ENCODE measurements at places on chromosomes 1 and 21. TPM values are rescaled to one million over a fixed set of nuclear protein-coding genes. Genes with fewer than 3 reads are reported as not detected.

SEC16B gene
- total RNA-seq: 4.8 TPM

RNF207 gene
- total RNA-seq: 7.8 TPM

S100A3 gene
- total RNA-seq: not detected

INSRR gene
- not detected for total RNA-seq

VSIG8 gene
- total RNA-seq: not detected

TNFRSF1B gene
- 10.7 TPM for total RNA-seq

UBXN10 gene
- not detected for total RNA-seq

CD84 gene
- not detected for total RNA-seq

PCP4L1 gene
- total RNA-seq: not detected

TSPAN1 gene
- 0.81 TPM for total RNA-seq

FCRL2 gene
- not detected for total RNA-seq

WDR64 gene
- total RNA-seq: not detected

GPR157 gene
- total RNA-seq: 2.2 TPM

CFHR2 gene
- not detected for total RNA-seq

ST6GALNAC5 gene
- 0.09 TPM for total RNA-seq

TTC34 gene
- total RNA-seq: 0.41 TPM

NMNAT2 gene
- 0.49 TPM for total RNA-seq

LRRIQ3 gene
- 1.3 TPM for total RNA-seq

UBL4B gene
- not detected for total RNA-seq

NSUN4 gene
- 15.9 TPM for total RNA-seq

NUP210L gene
- total RNA-seq: 0.09 TPM

FAM72D gene
- total RNA-seq: not detected

FCRL3 gene
- total RNA-seq: not detected

ARHGAP30 gene
- total RNA-seq: not detected

AIRE gene
- not detected for total RNA-seq

SDC3 gene
- 26.8 TPM for total RNA-seq

CFAP45 gene
- total RNA-seq: 0.27 TPM

FTCD gene
- 0.27 TPM for total RNA-seq

MYBPH gene
- total RNA-seq: 0.08 TPM

KIF26B gene
- total RNA-seq: 20.9 TPM

TMEM269 gene
- total RNA-seq: not detected

PKLR gene
- not detected for total RNA-seq

NENF gene
- 38.4 TPM for total RNA-seq

ATPAF1 gene
- total RNA-seq: 53.5 TPM

TACSTD2 gene
- 0.36 TPM for total RNA-seq

TNFAIP8L2 gene
- not detected for total RNA-seq

SPATA21 gene
- total RNA-seq: not detected

ATP1A4 gene
- not detected for total RNA-seq

A3GALT2 gene
- not detected for total RNA-seq

PGBD5 gene
- total RNA-seq: not detected

ARHGEF16 gene
- not detected for total RNA-seq

GPR89B gene
- total RNA-seq: 14.5 TPM

SLC44A3 gene
- total RNA-seq: 1.6 TPM

KCNQ4 gene
- total RNA-seq: not detected

FCN3 gene
- total RNA-seq: not detected

All from fibroblast of the aortic adventitia (primary cell).